ENCODE measurements at places on chromosomes 6 and 20.

GRCh38 chr6:63459814-63460213, 112.5 kb upstream of the LOC128125822 start:
- no peak for DNase-seq

DNA sequence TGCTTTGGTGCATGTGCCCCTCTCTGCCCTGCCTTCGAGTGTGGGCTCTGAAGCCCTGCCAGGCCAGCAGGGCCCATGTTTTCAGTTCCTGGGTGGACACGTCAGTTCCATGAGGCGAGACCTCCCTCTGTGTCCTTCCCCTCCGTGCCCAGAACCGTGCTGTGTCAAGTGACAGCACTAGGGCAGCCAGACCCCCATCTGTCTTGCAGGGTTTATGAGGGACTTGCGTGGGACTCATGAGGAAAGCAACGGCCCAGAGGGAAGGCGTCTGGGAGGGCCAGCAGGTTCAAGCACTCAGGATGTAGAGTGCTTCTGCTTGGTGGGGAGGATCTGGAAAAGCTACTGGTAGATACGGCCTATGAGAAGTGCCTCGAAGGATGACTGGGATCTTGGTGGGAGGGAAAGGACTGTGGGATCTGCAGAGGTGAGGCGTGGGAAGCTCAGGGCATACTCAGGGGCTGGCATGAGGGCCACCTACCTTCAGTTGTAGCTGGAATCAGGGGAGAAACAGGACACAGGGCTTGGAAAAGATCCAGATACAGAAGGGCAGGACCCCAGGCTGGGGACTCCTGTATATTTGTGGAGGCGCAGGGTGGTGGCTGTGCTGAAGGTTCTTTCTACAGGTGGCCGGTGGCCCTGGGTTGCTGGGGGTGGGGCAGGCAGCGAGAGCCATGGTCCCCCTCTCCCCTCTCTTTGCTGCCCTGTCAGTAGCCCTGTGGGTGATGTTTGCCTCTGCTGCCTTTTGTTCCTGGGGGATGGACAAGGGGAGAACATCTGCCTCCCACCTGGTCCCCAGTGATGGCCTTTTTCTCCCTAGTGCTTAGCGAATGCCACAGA, 5.5 kb downstream of the NPEPL1 start:
- DNase-seq, result peak; percentile 41

- DNase-seq, result no peak
Observed at GRCh38 chr6:77987035-77987384, 334.2 kb downstream of the MEI4 start.

DNA sequence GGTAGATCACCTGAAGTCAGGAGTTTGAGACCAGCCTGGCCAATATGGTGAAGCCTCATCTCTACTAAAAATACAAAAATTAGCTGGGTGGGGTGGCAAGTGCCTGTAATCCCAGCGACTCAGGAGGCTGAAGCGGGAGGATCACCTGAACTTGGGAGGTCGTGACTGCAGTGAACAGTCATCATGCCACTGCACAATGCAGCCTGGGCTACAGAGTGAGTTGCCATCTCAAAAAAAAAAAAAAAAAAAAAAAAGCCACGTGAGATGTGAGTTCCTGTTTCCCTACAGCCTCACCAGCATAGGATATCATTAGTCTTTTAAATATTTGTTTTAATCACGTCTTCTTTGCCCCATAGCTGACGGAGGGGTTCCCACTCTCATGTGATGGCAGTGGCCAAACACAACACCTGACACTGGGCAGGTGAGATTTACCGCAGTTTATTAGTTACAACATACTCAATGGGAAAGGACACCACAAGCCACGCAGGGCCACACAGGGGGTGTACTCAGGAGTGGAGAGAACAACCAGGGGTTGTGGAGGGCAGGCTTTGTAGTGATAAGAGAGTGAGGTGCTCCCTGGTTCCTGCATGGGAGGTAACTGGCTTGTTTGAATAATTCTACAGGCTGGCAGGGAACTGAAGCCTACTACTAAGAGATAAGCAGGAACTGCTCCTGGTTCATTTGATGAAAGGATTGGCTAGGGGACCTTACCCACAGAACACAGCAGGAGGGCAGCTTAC, 4.6 kb upstream of the LZTS3 start:
- peak; percentile 35 for DNase-seq

Measured in pancreas (tissue), 10 donors.